Esophagus (tissue), 2 donors: ENCODE measurements at places on chromosomes 12 and 14. TPM values are rescaled to one million over a fixed set of nuclear protein-coding genes. Genes with fewer than 3 reads are reported as not detected.

The KRT5 gene
- polyA plus RNA-seq, result 3,653 TPM

The DHRS2 gene
- polyA plus RNA-seq, result 0.14 TPM

The KIF5A gene
- polyA plus RNA-seq, result 0.12 TPM

The RASSF8 gene
- 0.83 TPM for polyA plus RNA-seq

The PPP4R3A gene
- polyA plus RNA-seq, result 57.8 TPM

The CIROP gene
- not detected for polyA plus RNA-seq

The CLEC9A gene
- 0.13 TPM for polyA plus RNA-seq

The SMCO2 gene
- polyA plus RNA-seq, result 0.66 TPM

The CCDC63 gene
- not detected for polyA plus RNA-seq

The TMTC1 gene
- 1.6 TPM for polyA plus RNA-seq

The SIX4 gene
- polyA plus RNA-seq, result 0.04 TPM

The EML5 gene
- polyA plus RNA-seq, result 0.31 TPM

The SLC17A8 gene
- polyA plus RNA-seq, result not detected

The SDR9C7 gene
- polyA plus RNA-seq, result 9.4 TPM

The LRRC10 gene
- not detected for polyA plus RNA-seq

The NPAS3 gene
- polyA plus RNA-seq, result 0.13 TPM

The CLEC6A gene
- polyA plus RNA-seq, result not detected

The SYNDIG1L gene
- 0.04 TPM for polyA plus RNA-seq

The LALBA gene
- not detected for polyA plus RNA-seq

The FAM90A1 gene
- 0.18 TPM for polyA plus RNA-seq

The GALNT9 gene
- not detected for polyA plus RNA-seq

The NRIP2 gene
- 0.47 TPM for polyA plus RNA-seq

The KRT83 gene
- polyA plus RNA-seq, result not detected

The OGFOD2 gene
- polyA plus RNA-seq, result 11.5 TPM

The EGLN3 gene
- 41.1 TPM for polyA plus RNA-seq

The TOMM20L gene
- not detected for polyA plus RNA-seq

The NCAPD2 gene
- 13.7 TPM for polyA plus RNA-seq

The RNASE7 gene
- polyA plus RNA-seq, result 33.9 TPM

The DEPDC4 gene
- 0.59 TPM for polyA plus RNA-seq

The FLRT2 gene
- 2.1 TPM for polyA plus RNA-seq

The SLCO1B3 gene
- 0.15 TPM for polyA plus RNA-seq

The CLEC7A gene
- 7.3 TPM for polyA plus RNA-seq

The RERGL gene
- polyA plus RNA-seq, result 2.1 TPM

The SPTLC2 gene
- 16.3 TPM for polyA plus RNA-seq

The PTGER2 gene
- 0.29 TPM for polyA plus RNA-seq

The SLC25A47 gene
- polyA plus RNA-seq, result 0.04 TPM

The ANKRD33 gene
- not detected for polyA plus RNA-seq

The CMA1 gene
- not detected for polyA plus RNA-seq

The TMTC2 gene
- 10.5 TPM for polyA plus RNA-seq

The SMIM41 gene
- 0.18 TPM for polyA plus RNA-seq

The RND1 gene
- polyA plus RNA-seq, result 3.9 TPM

The GLS2 gene
- polyA plus RNA-seq, result 4.2 TPM

The SPTB gene
- 0.41 TPM for polyA plus RNA-seq

The PDE6H gene
- polyA plus RNA-seq, result not detected

The CAND1 gene
- 25.7 TPM for polyA plus RNA-seq

The SVOP gene
- not detected for polyA plus RNA-seq

The CAPZA3 gene
- polyA plus RNA-seq, result 0.22 TPM

The NR1H4 gene
- polyA plus RNA-seq, result 0.08 TPM
